WTC11 (cell line): ENCODE measurements at places on chromosomes 7 and 10.

- no peak for DNase-seq
Measured at GRCh38 chr7:22949944-22950343, 64.0 kb downstream of the HYCC1 start.

DNA sequence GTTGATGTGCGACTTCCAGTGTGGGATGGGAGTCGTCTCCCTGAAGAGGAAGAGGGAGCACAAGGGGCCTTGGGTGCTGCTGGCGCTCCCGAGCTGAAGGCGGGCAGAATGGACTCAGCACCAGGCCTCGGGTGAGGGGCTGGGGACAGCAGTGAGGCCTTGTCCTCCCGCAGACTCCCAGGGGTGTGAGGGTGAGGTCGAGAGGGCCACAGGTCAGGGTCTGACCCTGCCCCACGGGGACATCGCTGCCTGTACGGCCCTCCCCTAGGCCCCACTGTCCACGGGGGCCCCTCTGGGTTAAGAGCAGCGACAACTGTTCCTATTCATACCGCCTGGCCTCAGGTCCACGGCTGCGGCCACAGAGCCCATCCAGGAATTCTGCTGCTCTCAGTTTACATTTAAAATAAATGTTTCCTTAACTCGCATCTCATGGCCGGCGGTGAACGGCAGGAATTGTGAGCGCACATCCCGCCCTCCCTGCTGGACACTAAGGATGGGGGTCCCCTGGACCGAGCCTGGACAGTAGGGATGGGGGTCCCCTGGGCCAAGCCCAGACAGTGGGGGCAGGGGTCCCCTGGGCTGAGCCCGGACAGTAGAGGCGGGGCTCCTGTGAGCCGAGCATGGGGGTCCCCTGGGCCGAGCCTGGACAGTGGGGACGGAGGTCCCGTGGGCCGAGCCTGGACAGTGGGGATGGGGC, 61.7 kb downstream of the PDGFA start:
- peak; percentile 3 for DNase-seq

DNA sequence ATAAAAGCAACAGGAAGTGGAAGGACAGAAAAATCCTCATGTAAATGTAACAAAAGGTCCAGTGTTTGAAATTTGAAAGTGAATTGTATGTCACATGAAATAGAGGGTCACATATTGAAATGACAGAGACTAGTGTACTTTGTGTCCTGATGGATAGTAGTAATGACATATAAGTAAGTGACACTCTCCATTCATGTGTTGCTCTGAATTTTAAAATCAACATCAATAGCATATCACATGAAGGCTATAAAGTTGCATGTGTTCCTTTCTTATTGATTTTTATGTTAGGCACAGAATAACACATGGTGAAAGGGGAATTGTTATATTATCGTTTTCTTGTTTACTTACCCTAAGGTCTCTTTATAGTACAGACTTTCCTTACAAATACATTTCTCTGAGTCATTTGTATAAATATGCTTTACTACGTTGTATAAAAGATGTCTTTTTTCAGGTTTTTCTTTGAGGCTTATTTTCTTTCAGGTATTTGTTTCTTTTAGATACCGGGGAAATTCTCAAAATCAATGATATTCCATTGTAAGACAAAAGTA, 104.6 kb upstream of the CACNA2D1 start:
- no peak for DNase-seq

GRCh38 chr10:49663596-49663995, 15.9 kb upstream of the C10orf53 start:
- no peak for DNase-seq

GRCh38 chr10:56142092-56142728, 218.8 kb downstream of the ZWINT start:
- no peak for DNase-seq

- DNase-seq = no peak
Measured at GRCh38 chr7:153858355-153858754, 193.8 kb upstream of the DPP6 start.

DNA sequence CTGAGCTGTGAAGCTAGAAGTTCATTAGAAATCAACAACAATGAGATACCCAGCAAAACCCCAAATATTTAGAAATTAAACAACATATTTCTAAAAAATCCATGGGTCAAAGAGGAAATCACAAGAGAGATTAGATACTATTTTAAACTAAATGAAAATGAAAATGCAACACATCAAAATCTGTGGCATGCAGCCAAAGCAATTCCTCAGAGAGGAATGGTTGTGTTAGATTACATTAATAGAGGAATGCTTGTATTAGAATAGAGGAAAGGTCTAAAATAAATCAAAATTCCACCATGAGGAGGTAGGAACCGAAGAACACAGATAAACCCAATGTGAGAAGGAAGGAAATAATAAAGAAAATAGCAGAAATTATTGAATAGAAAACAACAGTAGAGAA, 642.1 kb upstream of the GALNT17 start:
- no peak for DNase-seq

GRCh38 chr7:44289341-44290251, 35.8 kb downstream of the CAMK2B start:
- DNase-seq = peak; percentile 8

GRCh38 chr7:114083166-114084001, 164.6 kb upstream of the PPP1R3A start:
- DNase-seq = peak; percentile 54

- DNase-seq = no peak
Measured at GRCh38 chr7:140689199-140690152, 7.0 kb upstream of the NDUFB2 start.

- DNase-seq = peak; percentile 82
Measured at GRCh38 chr10:103244666-103245271, 918 bp upstream of the RPEL1 start.

DNA sequence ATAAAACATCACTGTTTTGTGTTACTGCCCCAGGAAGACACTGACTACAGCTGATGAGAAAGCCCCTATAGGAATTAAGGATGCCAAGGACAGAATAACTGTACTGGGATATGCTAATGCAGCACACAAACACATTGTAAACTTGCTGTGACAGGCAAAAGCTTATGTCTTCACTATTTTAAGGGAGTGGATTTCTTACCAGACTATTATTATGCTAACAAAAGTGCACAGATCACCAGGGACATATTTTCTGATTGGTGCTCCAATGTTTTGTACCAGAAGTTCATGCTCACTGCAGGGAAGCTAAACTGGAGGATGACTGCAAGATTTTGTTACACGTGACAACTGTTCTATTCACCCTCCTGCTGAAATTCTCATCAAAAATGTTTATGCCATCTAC, 48.1 kb upstream of the PTPN12 start:
- no peak for DNase-seq

GRCh38 chr10:102673819-102674511, 29.7 kb downstream of the TRIM8 start:
- DNase-seq = no peak

- no peak for DNase-seq
Measured at GRCh38 chr7:94632338-94633013, 23.5 kb downstream of the SGCE start.

DNA sequence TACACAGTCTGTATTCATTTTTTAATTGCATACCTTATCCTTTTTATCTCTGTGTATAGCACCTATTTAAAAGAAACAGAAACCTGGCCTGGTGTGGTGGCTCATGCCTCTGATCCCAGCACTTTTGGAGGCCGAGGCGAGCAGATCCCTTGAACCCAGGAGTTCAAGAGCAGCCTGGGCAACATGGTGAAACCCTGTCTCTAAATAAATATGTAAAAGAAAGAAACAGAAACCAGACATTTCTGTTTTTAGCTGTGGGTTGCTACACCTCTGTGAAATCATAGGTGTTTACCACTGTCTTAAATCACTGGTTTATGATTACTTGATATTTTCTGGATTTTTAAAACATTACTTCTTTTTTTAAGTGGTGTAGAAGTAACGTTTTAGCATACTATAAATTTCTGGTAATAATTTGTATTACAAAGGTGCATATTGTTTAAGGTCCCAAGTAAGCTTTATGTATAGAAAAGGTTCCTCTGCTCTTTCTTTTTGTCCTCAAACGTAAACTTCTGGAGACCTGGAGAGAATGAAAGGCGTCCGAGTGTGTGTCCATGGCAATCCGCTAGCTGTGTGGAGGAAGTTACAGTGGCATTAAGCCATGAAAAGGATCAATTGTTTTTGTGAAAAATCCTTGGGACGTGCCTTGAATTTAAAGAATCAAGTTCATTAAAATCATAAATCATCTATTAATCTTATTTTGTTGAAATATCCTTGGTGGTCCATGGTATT, 41.1 kb downstream of the PTPRZ1 start:
- DNase-seq = no peak

DNA sequence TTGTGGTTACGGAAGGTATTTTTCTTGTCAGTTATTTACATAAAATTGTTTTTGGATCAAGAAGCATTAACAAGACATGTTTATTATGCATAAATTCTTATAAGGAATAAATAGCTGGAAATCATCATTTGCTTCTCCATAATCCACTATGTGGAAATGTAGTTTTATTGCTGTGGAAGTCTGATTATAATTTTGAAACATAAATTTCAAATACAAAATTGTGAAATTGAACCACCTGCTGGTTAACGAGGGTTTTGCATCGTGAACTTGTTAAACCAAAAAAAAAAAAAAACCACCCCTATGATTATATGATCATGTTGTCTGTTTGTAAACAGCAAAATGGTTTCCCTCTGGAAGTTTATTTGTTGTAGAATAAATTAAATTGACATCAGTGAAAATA, 25.9 kb downstream of the ABRAXAS2 start:
- no peak for DNase-seq

DNA sequence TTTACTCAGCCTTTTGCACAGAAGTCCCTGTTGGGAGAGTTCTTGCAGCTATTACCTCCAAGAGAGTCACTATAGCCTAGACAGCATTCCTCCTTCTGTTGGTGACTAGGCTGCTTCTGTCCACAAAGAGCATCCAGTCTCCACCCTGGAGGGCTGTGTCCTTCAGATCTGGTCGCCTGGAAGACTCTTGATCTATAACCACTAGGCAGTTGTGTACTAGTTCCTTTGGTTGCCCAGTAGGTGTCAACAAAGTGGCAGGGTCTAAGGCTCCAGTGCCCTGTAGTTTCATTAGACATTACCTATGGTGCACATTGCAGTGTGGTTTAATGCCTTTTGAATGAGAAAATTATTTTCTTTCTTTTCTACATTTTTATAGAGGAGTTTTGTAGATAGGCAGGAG, 11.3 kb upstream of the AKR1C2 start:
- DNase-seq = no peak

- DNase-seq = no peak
Measured at GRCh38 chr7:120677535-120677934, 180.4 kb downstream of the TSPAN12 start.

GRCh38 chr10:74923556-74923955, 97.2 kb downstream of the KAT6B start:
- DNase-seq = no peak

DNA sequence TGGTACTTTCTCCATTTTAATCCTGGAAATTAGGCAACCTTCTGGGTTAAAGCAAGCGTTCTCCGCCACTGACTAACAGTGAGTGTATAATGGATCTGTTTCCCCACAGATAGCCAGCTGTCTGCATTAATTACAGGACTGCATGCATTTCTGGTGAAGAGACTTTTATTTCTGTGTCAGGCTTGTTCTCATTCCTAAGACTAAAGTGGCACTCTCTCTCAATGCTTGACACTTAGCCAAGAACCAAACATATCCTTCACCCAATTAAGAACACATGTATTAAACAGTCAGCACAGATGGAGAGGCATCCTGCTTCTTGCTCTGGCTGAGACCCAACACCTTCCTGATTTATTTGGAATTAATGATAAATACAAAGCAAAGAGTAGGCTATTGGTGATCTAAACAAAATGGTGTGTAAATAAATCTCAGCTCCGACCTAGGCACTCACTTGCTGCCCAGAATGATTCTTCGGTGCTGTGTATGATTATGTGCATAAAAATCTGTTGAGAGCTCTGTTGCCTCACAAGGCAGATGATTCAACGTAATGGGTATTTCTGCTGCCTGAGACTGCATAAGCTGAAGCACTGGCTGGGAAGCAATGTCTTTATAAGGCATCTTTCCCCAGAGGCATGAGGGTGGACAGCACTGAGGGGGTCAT, 16.8 kb downstream of the CALU start:
- no peak for DNase-seq

- DNase-seq = no peak
Measured at GRCh38 chr7:30240106-30240800, 44.1 kb upstream of the ZNRF2 start.

GRCh38 chr10:3225561-3225960, 53.0 kb upstream of the PITRM1 start:
- no peak for DNase-seq

GRCh38 chr10:128542659-128543058, 416.4 kb upstream of the MKI67 start:
- no peak for DNase-seq

GRCh38 chr10:100508691-100509150, 10.9 kb downstream of the SEC31B start:
- DNase-seq = no peak

GRCh38 chr7:105010504-105011130, 3.4 kb upstream of the KMT2E start:
- DNase-seq = no peak

DNA sequence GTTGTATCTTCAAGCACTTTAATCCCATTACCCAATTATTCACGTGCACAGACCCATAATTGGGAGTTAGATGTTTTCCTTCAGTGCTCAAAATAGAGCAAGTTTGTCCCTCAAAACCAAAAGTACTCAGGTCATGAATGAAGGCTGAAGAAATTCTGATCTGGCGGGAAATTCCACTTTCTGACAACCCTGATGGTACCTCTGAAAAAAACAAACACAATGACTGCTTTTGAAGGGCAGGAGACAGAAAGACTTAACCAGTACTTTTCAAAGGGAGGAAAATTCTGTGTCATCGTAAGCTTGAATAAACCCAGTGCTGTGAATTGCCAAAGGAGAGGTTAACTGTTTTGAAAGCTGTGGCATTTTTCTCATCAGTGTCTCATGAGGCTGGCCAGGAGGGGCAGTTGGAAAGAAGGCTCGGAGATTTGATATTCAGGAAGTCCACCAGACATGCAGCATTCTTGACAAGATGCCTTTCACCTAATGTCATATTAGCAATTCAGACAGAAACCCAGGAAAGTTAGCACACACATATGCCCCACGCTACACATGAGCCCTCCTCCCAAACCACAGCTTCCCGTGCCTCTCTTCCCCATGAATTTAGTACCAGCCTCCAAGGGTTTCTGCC, 347.0 kb downstream of the KCNMA1 start:
- no peak for DNase-seq

DNA sequence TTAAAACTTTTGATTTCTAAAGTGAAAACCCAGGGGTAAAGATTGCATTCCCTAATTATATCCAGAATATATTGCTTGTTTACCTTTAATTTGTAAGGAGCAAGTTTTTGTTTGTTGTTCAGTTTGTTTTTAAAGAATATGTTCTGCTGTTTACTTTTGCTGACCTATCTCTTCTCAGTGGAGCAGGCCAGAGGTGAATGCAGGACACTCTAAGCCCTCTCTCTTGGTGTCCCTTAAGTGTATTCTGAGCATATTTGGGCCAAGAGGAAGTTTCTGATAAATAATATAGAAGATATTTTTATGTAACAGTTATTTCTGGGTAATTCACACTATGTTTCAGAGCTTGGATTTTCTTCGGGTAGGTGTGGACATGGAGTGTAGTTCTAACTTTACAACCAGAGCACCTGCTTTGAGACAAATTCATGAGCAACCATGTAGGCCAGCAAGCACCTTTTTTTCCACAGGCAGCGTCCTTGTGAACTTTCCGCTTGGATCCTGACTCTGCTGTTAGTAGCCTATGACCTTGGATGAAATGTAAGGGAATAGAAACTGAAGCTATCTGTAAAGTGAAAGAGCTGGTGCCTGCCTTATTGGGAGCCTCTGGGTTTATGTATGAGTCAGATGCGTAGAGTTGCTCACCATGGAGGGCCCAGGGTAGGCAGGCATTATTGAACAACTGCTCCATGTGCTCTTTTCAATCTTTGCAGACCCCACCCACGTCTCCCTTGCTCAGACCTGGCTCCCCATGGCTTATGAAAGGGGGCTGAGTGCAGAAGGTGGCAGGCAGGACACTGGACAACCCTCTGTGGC, 16.1 kb downstream of the OGDH start:
- no peak for DNase-seq
